Fibroblast of skin of scalp (primary cell): ENCODE measurements at places on chromosomes 4 and X.

DNA sequence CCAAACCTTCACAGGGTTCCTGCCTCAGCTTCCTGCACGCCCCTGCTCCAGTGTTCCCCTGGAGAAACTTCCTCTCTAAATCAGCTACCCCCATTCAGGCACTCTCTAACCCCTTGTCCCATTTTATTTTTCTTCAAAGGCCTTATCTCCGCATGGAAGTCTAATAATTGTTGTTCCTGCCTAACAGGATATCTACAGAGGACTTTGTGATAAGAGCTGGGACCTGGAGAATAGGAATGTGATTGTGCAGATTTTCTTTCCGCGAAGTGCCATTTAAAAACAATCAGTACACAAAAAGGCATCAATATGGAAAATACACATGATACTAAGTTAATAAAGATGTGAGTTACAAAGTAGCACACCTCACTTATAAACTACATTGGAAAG is 32.6 kb downstream of the LDB2 start:
- no peak for DNase-seq

- DNase-seq = no peak
These were observed 38.1 kb downstream of the NFXL1 start for GRCh38 chr4:47876310-47876709.

DNA sequence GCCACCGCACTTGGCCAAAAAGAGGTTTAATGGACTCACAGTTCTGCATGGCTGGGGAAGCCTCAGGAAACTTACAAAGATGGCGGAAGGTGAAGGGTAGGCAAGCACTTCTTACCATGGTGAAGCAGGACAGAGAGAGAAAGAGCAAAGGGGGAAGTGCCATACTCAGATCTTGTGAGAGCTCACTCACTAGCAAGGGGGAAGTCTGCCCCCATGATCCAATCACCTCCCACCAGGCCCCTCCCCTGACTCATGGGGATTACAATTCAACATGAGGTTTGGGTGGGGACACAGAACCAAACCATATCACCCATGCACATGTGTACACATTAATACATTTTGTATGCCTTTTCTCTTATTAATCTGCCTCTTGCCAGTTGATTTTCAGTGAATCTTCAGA is 77.2 kb upstream of the HSD17B10 start:
- DNase-seq = no peak

DNA sequence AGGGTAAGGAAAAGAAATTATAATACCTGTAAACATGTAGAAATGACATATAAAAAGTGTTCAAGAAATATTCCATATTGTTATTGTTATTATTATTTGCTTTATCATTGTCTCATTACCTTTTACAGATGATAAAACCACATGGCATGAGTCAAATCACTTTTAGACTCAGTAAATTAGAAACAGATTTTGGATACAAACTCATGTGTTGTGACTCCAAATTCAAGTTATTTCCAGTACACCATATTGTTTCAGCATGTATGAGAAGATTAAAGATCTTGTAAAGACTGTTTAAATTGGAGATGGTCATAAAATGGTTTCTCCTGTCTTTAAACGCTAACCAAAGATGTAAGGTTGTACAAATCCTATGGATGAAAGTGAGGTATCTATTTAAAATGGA is 18.1 kb downstream of the PPP1R2C start:
- no peak for DNase-seq

- DNase-seq = no peak
These were observed 247.5 kb downstream of the ARHGAP24 start for GRCh38 chr4:85722401-85722800.

- DNase-seq = peak; percentile 89
These were observed 33.1 kb downstream of the LNX1 start for GRCh38 chr4:53558065-53558801.

- no peak for DNase-seq
These were observed 64.8 kb downstream of the NDST3 start for GRCh38 chr4:118099106-118099505.

GRCh38 chr4:76374798-76375197 is 46.1 kb downstream of the CCDC158 start:
- DNase-seq = no peak

DNA sequence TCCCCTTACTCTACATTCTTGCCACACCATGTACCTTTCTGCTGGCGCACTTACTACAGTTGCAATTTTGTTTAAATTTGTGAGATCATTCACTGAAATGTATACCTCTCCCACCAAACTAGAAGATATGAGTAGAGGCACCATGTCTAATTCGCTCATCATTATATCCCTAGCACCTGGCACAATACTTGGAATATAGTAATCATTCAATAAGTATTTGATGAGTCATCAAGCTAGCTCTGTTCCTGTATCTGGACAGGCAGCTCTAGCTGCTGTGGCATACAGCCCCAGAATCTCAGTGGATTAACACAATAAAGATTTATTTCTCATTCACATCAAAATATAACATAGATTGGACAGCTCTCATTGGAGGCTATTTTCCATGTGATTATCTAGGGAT is 245.9 kb downstream of the IDS start:
- DNase-seq = peak; percentile 19

GRCh38 chr4:164438321-164438720 is 315.6 kb upstream of the SMIM31 start:
- no peak for DNase-seq

DNA sequence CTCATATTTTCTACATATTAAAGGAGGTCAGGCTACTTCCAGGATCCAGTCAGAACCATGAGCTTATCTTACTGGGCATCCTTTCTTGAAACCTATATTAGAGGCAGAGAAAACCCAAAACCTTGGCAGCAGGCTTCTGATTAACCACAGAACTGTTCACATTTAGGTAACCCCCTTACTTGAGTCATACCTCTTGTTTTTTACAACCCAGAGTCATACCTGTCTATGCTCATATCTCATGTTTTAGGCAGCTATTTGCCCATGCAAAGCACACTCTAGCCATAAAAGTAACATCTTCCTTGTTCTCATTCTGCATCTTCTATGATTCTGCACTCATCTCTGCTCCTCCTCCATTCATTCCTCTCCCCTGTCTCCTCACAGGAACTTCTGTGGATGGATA is 138.0 kb upstream of the SMIM31 start:
- no peak for DNase-seq

DNA sequence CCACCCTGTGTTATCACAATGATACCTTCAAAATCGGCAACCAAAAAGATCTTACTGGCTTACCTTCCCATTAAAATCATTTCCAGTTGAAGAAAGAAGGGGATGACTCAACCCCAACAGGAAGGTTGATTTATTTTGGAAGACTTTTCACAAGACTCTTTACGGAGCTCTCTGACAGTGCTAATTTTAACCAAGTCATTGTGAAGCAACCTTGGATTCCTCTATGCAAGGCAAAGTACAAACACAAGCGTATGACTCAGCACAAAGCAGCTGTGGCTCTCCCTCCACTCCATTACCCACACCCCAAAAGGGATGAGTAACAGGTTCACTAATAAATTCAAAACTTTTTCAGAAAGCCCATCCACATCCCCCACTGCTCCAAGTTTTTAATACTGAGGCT is 213.8 kb upstream of the FGF13 start:
- DNase-seq = peak; percentile 82

DNA sequence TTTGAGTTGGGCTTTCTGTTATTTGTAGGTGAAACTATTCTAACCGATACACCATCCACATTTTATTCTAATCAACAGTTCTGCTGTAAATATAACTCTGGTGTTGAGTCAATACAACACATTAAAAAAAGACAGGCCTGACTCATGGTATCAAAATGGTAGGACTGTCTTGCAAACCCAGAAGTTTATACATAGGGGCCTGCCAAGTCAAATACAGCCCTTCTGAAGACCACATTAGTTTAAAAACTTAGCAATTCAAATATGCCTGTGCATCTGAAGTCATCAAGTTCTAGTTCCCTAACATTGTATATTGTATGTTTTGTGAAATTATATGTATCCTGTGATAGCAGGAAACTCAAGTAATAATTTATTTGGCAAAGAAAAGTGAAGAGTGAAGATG is 24.4 kb upstream of the PDE5A start:
- peak; percentile 79 for DNase-seq

DNA sequence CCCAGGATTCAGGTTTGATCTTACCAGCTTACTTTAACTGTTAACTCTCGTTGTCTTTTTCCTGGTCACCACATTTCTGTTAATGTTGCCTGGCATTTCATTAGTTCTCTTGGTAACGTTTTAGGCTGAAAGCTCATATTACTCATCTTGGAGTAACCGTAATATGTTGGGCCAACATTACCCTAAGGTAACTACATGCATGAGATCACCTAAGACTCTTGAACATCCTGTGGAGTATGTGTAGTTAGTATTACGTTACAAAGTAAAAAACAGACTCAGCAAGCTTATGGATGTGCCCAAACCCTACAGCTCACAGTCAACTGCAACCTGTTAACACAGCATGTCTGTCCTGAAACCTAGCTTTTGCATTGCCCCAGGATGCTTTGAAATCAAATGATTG is 203.3 kb upstream of the HS3ST1 start:
- DNase-seq = no peak

DNA sequence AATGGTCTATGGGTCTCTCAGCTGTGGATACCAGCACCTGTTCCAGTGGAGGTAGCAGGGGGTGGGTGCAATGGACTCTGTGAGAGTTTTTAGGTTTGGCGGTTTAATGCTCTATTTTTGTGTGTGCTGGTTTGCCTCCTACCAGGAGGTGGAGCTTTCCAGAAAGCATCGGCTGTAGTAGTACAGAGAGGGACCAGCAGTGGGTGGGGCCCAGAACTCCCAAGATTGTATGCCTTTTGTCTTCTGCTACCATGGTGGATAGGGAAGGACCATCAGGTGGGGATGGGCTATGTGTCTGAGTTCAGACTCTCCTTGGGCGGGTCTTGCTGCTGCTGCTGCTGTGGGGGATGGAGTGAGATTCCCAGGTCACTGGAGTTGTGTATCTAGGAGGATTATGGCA is 557.2 kb upstream of the GRID2 start:
- DNase-seq = no peak

GRCh38 chr4:2359591-2360395 is 58.7 kb downstream of the ZFYVE28 start:
- no peak for DNase-seq

DNA sequence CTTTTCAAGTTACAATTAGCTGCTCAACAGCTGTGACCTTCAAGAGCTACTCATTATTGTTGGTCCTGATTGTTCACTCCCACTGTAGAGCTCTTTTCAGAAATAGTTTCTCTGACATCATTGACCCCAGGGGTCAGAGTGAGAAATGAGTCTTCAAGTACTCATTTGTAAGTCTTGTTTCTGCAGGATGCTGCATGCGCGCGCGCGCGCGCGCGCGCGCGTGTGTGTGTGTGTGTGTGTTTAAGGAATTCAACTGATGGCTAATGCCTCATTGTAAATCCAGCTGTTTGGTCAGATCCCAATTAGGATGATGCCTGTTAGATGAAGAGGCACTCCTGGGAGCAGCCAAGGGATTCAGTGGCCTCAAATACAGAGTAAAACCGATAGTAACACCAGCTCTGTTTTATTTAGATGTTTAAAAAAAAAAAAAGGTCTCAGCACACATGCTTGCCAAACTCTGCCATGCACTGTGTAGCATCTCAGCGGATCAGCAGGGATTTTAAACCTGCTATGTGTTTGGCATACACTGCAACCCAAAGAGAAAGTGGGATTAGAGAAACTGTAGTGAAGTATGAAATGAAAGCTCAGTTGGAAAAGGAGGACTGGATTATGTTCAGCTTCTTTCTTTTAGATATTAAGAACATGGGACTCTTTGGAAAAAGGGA is 332.3 kb downstream of the ADGRL3 start:
- peak; percentile 9 for DNase-seq

GRCh38 chr4:39613093-39613656 is 25.5 kb downstream of the SMIM14 start:
- DNase-seq = peak; percentile 60

DNA sequence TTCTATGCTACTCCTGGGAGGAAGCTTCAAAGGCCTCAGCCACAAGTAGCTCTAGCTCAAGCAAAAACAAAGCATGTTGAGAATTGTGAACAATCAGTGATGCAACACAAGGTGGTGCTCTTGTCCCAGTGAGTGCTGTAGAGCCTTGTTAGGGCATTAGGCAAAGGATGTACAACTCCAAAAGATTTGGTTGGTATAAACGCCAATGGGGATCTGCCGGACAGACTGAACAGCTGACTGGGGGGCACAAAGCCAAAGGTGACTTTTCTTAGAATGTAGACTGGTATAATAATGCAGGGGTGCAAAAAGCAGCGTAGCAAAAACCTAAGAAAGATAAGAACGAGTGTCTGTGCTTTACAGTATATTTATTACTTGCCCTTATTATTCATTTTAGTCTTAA is 62.6 kb upstream of the ALB start:
- DNase-seq = peak; percentile 55

- peak; percentile 96 for DNase-seq
These were observed at the start of gene MED28 for GRCh38 chr4:17614416-17615299. MED28 (plus strand) TSS chr4:17614641; CDS start chr4:17614655, 14 bp downstream.

GRCh38 chr4:78949735-78950134 is 10.5 kb upstream of the PAQR3 start:
- DNase-seq = peak; percentile 33

DNA sequence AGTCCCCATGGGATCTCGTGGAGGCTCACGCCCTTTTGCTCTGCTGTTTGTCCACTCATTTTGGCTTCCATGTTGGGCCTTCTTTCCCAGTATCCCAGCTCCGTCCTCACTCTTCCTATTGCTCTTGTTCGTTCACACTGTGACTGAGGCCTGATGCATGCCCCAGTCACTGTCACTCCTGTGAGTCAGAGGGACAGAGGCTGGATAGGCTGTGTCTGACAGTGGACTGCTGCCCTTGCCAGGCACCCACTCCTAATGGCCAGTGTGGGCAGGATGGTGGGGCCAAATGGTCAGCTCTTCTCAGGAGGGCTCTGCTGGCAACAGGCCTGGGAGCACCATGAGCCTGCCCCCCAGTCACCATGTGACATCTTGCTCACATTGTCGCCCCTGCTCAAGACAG is 40.0 kb downstream of the HADH start:
- DNase-seq = no peak

DNA sequence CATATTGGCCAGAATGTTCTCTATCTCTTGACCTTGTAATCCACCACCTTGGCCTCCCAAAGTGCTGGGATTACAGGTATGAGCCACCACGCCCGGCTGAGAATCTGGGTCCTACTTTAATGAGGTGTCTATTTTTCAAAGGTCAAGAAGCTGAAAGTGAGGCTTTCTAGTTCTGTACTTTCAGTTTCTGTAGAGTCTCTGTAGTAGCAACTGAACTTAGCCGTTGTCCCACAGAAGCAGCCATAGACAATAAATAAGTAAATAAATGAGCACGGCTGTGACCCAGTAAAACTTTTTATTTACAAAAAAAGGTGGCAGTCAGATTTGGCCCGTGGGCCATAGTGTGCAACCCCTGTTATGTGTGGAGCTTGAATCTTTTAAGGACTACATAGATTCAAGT is 92.0 kb downstream of the FNIP2 start:
- DNase-seq = no peak

GRCh38 chr4:6886886-6887285 is 22.7 kb upstream of the TBC1D14 start:
- DNase-seq = no peak
